Gastrocnemius medialis (tissue), 4 donors: ENCODE measurements at places on chromosomes 7 and 10. TPM values are rescaled to one million over a fixed set of nuclear protein-coding genes. Genes with fewer than 3 reads are reported as not detected.
A peak's percentile ranks its signal among the peaks of the same experiment; 100 is the strongest.

DNA sequence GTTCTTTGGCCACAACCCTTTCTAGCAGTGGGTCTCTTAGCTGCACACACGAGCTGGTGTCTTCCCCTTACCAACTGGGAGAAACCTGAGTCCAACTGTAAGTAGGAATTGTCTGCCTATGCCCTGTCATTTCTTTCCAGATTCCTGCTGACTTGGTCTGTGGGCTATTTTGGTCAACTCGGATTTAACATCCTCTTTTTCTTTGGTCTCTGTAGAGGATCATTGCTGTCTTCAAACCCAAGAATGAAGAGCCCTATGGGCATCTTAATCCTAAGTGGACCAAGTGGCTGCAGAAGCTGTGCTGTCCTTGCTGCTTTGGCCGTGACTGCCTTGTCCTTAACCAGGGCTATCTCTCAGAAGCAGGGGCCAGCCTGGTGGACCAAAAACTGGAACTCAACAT, 10.3 kb downstream of the PI4K2A start:
- H3K4me1 ChIP-seq, result no peaks in the 10 kb centered on the region
- peaks cover 48% of the 10 kb centered on the region for H3K36me3 ChIP-seq
- H3K27me3 ChIP-seq, result no peaks in the 10 kb centered on the region

GRCh38 chr7:104983076-104983577, 30.9 kb upstream of the KMT2E start:
- no peak for DNase-seq
- peak overlapping the region; percentile 78 for H3K4me3 ChIP-seq
- peaks cover 51% of the 10 kb centered on the region for H3K4me1 ChIP-seq

LFNG gene
- total RNA-seq, result 1.7 TPM

PDLIM1 gene
- total RNA-seq, result 300 TPM

ACSM6 gene
- total RNA-seq, result not detected
